GM12864 (cell line): ENCODE measurements at places on chromosomes 7 and 10.

DNA sequence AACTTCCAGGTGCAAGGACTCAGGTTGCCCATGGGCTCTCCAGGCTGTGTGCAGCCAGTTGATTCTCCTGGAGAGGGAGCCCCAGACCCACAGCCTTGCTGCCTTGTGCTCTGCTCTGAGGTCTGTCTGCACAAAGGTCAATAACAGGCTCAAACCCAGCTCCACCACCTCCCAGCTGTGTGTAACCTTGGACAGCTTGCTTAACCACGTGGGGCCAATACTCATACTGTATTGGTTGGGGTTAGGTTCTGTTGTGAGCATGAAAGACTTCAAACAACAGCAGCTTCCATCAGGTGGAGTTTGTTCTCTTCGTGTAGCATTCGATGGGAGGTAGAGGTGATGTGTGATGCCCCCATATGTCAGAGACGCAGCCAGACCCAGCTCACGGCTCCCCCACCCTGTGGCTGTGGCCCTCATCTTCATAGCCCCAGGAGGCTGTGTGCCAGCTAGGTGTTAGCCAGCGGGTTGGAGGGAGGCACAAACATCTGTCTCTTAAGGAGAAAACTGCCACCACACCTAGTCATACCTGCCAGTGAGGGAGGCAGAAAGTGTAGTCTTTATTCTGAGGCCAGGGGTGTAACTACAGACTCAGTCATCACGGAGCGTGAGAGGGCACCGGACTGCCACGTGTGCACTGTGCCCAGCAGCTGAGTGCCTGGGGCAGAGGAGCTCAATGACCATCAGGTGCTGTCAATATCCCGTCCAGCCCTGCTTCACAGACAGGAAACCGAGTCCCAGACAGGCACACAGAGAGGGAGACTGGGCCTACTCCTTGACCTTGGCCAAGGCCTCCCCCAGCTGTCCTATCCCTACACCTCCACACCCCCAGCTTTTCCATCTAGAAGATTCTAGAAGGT lies 8.1 kb upstream of the POLD2 start:
- no peak for DNase-seq

DNA sequence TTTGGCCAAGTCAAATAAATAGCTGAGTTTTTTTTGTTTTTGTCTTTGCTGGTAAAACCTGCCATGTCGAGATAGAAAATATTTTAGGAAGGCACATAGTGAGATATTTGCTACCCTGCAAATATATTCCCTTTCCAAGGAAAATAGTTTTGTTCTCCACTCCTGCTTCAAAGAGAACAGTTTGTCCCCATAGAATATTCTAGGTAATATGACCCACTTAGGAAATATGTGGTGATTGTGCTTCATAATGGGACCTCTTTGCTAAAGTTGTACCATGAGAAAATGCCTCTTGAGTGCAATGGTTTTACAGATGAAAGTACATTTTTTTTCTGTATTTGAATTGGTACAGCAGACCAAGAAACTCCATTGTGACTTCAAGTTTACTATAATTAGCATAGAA lies 41.6 kb downstream of the SMNDC1 start:
- DNase-seq = no peak

DNA sequence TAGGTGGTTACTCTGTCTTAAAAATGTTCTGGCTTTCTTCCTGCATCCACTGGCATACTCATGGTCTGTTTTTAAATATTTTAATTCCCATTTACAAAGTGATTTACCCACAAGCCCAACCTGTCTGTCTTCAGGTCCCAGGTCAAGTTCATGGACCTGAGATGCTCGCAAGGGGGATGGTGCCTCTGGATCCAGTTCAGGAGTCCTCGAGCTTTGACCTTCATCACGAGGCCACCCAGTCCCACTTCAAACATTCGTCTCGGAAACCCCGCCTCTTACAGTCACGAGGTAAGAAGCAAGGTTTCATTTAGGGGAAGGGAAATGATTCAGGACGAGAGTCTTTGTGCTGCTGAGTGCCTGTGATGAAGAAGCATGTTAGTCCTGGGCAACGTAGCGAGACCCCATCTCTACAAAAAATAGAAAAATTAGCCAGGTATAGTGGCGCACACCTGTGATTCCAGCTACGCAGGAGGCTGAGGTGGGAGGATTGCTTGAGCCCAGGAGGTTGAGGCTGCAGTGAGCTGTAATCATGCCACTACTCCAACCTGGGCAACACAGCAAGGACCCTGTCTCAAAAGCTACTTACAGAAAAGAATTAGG lies 8.7 kb downstream of the ZKSCAN1 start:
- DNase-seq = no peak

- no peak for DNase-seq
These were observed 282.3 kb downstream of the KLF6 start for GRCh38 chr10:3502673-3503072.
